Mesothelial cell of epicardium (in vitro differentiated cells): ENCODE measurements at places on chromosomes 5 and 9.

GRCh38 chr5:91189480-91190313 lies 193.4 kb downstream of the ARRDC3 start:
- no peak for DNase-seq

GRCh38 chr9:71962328-71962727 lies 50.9 kb downstream of the C9orf85 start:
- DNase-seq: no peak

GRCh38 chr5:15689836-15690235 lies 189.9 kb downstream of the FBXL7 start:
- no peak for DNase-seq

DNA sequence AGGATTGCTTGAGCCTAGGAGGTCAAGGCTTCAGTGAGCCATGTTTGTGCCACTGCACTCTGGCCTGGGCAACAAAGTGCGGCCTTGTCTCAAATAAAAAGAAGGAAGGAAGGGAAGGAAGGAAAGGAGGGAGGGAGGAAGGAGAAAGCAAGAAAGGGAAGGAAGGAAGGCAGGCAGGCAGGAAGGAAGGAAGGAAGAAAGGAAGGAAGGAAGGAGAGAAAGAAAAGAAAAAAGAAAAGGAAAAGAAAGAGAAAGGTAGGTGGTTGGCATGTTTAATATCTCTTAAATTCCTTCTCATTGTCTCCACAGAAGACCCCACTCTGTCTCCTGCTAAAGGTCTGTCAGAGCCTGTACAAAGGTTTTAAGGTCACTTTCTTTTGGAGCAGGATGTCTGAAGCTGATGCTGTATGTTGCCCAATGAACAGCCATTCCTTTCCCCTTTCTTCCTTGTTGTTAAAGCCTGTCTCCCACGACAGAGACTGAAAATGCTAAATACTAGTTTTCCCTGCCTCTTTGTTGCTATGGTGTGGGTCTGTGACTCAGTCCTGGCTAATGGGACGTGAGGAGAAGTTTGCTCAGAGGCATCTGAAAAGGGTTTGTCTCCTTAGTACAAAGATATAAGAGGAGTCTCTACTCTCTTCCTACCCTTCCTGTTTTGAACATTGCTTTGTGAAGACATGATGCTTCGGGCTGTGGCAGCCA lies 213.3 kb downstream of the PCSK1 start:
- DNase-seq: no peak

DNA sequence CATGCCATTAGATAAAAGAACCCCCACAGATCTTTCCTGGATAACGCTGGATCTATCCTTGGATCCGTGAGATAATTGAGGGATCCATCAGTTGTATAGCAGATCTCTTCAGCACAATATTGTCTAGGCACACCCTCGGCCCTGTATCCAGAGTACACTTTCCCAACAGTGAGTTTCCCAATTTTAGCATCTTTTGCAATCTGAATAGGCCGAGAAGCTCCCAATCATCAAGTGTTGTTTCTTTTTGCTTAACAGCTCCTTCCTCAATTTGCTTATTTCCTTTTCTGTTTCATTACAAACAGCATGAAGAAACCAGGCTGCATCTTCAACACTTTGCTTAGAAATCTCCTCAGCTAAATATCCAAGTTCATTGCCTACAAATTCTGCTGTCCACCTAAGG lies 4.4 kb upstream of the SPTLC1 start:
- DNase-seq: no peak

DNA sequence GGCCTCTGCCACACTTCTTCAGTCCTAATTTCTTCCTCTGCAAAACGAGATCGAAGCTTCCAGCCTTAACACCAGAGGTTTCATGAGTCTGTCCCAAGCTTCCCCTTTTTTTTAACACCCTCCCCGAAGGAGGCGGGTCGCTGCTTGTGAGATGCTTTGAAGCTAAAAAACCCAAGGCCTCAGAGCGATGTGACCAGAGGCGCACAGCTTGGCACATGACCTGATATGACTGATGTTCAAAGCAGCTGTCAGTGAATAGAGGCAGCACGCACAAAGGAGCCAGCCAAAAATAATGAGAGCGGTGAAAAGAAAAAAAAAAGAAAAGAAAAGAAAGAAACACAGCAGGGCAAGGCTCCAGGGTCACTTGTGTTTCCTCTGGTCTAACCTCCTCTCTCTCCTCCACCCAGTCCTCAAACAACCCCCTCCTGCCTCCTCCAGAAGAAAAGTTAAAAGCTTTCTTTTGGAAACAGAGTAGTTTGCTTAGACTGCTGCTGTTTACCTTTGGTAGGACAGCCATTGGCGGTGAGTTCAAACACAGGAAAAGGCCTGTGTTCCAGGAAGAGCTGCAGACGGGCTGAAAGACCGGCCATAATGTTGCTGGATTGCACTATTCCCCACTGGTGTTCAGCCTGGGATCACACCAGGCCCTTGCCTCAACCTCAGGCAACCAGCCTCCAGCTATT lies 10.9 kb upstream of the ZNF366 start:
- DNase-seq: no peak

DNA sequence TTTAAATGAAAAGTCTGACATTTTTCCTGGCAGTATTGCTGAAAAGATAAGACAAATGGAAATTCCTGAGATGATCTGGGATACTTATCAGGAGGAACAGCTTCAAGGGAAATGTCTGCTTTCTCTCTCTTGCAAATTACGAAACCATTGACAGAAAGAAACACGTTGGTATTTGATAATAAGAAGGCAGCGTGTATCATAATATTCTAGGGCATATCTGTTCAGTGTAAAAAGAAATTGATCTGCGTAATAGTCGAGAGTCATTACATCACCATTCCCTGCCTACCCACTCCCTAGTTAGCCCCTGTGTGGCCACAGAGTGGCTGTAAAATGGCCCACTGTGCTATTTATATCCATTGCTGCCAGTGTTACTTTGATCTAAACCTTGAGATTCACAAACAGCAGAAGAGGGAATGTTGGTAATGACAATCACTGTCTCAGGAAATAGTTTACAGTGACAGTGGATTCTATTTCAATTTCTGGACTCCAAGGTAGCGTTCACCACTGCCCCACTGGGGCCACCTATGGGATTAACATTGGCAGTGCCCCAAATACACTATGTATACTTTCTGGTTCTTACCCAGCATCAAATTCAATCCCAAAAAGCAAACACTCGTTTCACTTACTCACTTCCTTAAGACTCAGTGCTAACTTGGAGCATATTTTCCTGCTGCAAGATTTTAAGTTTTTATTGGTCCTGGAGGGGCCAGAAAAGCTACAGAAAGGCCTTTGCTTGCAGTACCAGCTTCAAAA lies 133.4 kb upstream of the GAS1 start:
- no peak for DNase-seq

- DNase-seq: no peak
Observed at GRCh38 chr5:171739271-171739670, 46.3 kb upstream of the SMIM23 start.

- DNase-seq: no peak
Observed at GRCh38 chr5:62732677-62733121, 154.1 kb downstream of the LRRC70 start.

GRCh38 chr9:89483592-89484474 lies 14.1 kb downstream of the SEMA4D start:
- no peak for DNase-seq

DNA sequence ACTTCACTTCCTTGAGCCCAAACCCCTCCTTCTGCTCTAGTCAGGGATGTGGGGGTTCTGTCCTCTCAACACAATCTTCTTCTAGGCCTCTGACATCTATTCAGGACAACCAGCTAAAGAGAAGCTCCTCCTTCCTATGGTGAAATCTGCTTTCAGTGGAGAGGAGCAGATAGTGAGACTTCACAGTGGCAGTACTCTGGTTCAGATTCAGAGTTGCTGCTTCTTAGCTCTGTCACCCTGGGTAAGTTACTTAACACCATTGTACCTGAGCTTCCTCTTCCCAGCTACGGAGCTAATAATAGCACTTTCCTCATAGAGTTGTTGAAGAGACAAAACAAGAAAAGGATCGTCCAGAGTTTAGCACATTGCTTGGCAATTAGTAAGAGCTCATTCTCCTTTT lies 77.3 kb upstream of the LARP1 start:
- no peak for DNase-seq

DNA sequence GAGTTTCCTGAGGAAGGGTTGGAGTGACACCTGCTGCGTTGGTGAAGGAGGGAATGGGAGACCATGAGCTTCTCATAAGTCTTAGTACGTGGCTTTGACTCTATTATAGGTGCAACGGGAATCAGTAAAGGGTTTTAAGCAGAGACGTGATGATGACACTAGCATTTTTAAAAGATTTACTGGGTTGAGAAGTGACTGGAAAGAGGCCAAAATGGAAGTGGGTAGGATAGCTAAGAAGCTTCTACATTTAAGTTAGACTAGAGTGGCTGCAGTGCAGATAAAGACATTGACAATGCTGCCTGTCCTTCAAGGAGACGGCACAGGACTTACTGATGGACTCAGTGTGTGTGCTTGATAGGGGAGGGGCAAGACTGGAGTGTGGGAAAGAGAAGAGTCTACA lies 6.2 kb downstream of the GAPT start:
- DNase-seq: no peak

GRCh38 chr5:169599451-169599850 lies 15.9 kb downstream of the SPDL1 start:
- DNase-seq: no peak

GRCh38 chr9:136512651-136513071 lies 29.8 kb upstream of the SEC16A start:
- DNase-seq: no peak

- DNase-seq: no peak
Observed at GRCh38 chr9:74277532-74277931, 219.6 kb upstream of the RORB start.

DNA sequence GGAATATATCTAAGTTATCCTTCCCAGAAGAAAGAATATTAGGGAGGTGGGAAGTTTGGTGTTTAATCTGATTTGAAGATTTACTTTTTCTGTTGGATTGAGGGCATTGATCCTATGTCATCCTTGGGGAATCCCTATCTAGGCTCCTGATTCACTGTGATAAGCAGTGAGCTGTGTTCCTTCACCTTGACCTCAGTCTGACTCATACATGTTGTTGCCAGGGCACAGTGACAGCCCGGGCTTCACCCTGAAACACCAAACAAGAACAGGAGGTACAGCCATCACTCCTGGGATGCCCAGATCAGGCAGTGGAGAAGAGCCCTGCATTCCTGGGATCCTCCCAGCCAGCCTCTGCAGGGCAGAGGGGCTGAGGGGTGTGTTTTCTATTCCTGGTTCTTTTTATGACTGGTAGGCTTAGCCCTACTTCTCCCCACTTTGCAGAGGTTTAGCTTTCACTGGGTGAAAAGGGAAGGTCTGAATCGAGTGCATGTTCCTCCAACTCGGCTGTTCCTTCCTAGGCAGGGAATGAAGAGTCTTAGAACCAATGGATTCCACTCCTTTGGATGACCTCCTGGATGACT lies 3.1 kb upstream of the FAM53C start:
- no peak for DNase-seq

- no peak for DNase-seq
Observed at GRCh38 chr9:9747787-9748186, 865.0 kb downstream of the PTPRD start.

GRCh38 chr5:74638970-74639806 lies 1.3 kb downstream of the ENC1 start:
- DNase-seq: no peak

DNA sequence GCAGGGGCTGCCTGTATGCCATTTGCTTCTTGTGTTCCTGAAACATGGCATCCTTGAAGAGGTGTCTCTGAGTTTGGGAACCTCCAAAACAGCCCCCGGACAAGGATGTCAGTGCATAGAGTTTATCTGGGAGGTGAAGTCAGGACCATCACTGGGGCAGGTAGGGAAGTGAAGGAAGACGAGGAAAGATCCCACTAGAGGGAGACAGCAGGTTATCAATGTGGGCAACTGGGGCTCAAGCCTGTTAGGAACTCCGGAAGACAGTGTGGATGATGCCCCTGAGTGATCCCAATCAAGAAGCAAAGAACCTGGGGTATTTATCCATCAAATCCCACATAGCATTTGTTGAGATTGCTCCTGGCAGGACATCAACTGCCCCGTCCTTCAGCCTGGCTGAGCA lies 233.1 kb downstream of the AGTPBP1 start:
- DNase-seq: no peak

DNA sequence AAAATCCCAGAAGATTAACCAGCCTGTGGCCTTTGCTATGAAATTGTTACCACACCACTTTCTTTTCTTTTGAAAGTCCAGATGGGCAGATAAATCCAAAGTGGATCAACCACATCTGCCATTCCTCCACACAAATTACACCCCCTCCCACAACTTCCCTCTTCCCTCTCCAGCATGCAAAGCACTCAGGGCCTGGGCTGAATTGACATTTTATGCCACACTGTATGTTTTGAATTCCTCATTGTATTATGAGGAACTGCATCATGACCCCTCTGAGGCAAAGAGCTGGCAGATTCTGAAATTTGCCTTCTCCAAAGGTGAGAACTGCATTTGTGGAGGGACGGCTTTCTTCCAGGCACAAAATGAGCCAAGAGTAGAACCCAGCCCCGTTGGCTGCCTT lies 589.2 kb upstream of the KLF4 start:
- DNase-seq: no peak

DNA sequence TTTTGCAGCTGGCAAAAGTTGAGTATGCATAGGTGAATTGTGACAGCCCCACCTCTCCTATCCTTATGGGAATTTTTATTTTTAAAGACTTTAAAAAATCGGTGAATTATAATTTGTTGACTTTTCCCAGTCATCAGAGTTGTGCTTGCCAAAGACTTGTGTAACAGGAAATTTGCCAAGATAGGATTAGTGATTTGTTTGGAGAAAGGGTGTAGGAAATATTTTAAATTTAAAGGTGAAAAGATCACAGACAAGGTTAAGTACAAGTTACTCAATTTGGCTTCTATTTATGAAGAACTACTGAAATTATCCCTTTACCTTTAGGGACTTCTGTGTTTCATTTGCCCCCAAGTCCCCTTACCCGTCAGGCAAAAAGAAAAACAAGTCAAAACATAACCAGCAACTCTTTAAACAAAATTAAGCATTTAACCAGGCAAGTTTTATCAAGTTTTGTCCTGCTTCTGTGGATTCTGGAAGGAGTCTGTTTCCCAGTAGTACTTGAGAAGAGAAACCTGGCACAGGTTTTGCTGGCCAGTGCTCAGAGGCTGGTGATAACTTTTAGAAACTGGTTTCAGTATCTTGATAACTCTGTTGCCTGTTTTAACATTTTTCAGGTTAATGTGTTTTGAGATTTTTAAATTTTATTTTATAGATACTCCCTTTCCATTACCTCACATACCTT lies 285.4 kb downstream of the MAST4 start:
- no peak for DNase-seq
